Hippocampal formation (tissue), 2 donors: ENCODE measurements at places on chromosomes 1 and 21.

DNA sequence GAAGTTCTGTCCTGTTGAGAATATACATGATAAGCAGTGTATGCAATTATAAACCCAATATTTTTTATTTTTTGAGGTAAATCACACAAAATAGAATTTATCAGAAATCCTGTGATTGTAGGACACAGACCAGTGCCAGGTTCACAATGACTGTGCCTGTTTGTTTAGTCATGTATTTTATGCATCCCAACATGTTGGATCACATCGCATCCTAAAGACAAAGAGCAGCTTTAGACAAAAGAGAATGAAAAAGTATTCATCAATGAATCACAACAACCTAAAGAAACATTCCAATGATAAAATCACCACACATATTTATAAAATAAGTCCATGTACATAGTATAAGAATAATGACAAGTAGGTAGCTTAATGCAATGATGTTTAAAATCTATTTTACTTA is 53.2 kb upstream of the LRRC8D start:
- no peak for DNase-seq

DNA sequence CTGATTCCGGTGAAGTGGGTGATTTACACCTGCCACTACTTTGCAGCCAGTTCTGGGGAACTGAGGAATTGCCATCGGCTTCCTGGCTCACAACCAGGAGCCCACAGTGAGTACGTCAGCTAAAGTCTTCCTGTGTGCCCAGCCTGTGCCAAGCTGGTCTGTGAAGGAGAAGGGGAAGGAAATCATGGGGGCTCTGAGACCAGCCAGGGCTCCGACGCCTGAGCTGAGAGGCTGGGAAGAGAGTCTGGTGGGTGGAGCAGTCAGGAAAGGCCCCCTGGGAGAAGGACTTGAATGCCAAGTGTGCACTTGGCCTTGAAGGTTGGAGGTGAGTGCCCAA is 1.2 kb downstream of the LURAP1 start:
- peak; percentile 45 for DNase-seq

GRCh38 chr1:8911416-8912309 is 33.2 kb upstream of the ENO1 start:
- no peak for DNase-seq

- no peak for DNase-seq
Measured at GRCh38 chr1:154607106-154607608, 829 bp downstream of the ADAR start.
